Hematopoietic multipotent progenitor cell treated with erythropoietin and hydrocortisone succinate and interleukin-3 and kit ligand, for 6 days (in vitro differentiated cells): ENCODE measurements at places on chromosomes 1 and 21.

DNA sequence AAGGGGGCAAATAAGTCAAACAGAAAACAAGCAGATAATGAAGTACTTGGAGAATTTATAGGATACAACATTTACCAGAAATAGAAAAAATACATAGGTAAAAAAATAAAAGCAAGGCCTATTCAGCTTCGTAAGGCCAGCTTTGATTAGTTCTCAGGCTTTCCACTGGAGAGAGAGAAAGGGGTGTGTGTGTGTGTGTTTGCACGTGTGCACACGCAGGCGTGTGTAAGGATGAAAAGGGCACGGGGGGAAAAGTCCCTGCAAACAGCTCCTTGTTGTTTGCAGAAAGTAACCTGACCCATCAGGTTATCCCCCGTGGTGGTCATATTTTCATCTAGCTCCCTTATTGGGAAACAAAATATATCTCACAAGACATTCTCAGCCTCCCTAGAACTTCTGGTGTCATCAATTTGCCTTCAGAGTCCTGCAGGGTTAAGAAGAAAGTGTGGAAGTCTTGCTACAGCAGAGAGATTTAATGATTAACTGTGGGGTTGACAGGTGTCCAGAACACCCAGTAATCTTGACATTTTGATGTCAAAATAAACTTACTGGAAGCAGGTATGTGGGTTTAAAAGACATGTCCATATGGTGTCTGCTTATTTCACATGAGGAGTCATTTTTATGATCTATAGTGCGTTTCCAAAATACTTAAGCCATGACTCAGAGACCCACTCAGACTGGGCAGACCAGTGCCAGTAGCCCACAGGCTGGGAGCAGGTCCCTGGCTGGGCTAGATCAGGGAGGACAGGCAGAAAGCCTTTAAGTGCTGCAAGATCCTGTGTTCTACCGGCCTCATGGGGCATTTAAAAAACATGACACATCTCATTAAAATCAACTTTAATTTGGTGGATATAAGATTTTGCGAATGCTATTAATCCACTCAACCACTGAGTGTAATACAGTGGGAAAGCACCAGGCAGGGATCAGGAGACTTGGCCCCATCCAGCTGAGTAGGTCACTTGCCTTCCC, 487.6 kb upstream of the CAMK1G start:
- no peak for DNase-seq

- DNase-seq = no peak
Measured at GRCh38 chr1:83632906-83633305, 366.0 kb downstream of the TTLL7 start.

GRCh38 chr1:187744665-187745064, 915.9 kb downstream of the PLA2G4A start:
- no peak for DNase-seq

DNA sequence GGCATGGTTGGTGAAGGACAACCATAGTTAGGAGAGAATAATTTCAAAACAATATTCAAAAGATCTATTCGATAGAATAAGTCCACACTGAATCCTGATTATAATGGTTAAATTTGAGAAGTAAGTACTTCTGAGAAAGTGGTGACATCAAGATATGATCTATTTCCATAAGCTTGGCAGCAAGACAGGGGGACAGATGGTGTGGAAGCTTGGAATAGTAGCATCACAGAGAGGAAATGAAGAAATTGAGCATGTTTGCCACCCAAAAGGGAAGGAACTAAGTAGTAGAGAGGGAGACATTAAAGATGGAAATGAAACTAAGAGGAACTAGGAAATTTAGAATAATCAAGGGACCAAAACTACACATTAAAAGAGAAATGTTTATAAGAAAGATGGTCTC, 94.5 kb downstream of the OLFM3 start:
- no peak for DNase-seq
